ENCODE measurements at places on chromosomes 7 and 10.

DNA sequence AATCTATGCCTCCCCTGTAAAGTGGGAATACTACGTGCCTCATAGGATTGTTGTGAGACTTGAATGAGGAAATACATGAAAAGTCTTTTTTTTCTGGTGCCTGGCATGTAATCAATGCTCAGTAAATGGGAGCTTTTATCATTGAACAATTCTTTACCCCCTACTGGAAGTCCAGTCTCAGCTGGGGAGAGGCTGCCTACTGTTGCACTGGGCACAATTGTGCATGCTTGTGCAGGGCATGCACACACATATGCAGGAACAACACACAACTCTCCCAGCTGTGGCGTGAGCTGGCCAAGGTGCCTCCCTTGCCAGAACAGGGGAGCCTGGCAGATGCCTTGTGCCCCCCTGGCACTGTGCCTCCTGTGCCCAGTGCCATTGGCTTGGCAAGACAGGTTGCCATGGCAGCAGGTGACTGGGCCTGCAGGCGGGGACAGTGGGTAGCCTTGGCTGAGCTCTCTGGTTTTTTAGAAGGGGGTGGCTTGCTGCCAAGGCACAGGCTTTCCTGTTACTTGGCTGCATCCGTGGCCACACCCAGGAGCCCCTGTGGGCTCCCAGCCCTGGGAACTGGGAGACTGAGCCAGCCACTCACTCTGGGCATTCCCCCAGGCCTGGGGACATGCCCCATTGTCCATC is 16.1 kb upstream of the PALD1 start:
- DNase-seq, result no peak

GRCh38 chr7:101211501-101211900 is 5.9 kb downstream of the PLOD3 start:
- no peak for DNase-seq

GRCh38 chr7:43572516-43573049 is 10.3 kb upstream of the STK17A start:
- no peak for DNase-seq

DNA sequence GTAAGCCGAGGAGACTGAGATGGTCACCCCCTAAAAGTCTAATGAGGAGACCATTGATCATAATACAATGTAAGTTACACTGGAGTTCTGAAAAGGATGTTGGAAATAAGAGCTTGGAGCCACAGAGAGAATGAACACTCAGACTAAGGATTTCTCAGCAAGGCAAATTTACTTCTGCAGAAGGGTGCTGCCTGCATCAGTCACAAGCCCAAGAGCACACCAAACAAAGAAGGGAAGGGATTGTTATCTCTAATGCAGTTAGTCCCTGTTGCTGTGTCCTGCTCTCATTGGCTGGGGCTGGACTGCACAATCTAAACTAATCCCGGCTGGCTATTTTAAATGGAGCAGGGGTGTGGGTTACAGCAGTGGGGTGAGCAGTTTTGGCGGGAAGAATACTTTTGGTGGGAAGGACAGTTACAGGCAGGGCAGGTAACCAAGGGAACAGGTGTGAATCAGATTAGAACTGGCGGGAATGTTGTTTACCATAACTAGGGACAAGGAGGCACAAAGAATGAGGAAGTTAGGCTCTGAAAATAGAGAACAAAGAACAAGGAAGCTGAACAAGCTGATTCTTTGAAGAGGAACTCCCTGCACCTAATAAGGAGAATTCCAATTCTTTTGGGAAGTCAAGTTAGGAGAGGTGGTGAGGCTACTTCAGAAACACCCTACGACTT is 30.3 kb upstream of the TRIM24 start:
- DNase-seq, result no peak

DNA sequence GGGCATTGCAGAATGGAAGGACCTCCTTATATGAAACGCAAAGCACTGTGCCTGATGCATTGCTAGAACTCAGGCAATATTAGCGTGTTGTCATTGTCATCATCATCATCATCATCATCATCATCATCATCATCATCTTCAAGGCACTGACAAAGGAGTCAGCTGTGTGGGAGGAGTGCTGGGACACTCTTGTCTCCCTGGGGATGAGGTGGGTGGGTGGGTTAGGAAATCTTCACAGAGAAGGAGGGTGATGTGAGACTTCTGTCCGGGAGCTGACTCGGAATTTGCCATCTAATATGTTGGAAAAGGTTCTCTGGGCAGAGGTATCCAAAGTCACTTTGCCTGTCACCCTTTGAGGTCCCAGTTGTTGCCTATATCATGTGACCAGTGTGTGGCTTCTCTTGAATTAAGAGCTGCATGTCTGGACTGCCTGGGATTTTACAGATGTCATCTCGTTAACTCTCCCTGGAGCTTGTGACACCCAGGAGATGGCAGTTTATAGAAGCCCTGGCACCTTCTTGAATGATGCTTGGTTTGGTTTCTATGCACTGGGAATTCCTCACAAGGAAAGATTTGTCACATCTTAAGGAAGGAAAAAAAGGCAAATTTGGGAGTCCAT is 7.1 kb downstream of the HTRA1 start:
- no peak for DNase-seq

GRCh38 chr10:32941357-32941756 is 16.7 kb downstream of the ITGB1 start:
- no peak for DNase-seq

GRCh38 chr10:6756716-6757115 is 176.6 kb upstream of the PRKCQ start:
- no peak for DNase-seq

DNA sequence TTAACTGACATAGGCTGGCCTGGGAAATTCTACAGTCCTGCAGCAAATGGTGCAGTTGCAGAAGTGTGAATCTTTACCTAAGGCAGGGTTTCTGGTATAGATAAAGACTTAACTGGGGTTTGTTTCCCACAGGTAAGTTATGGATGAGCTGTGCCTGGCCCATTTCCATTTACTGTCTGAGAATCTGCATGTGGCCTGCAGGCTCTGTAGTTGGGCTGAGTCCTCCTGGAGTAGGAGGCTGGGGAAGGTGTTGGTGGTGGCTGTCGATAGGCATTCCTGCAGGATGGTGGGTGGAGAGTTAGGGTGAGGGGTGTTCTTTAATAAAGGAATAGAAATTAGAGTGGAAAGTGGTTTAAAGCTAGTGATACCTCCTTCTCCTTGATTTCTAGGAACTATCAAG is 193.5 kb downstream of the AUTS2 start:
- no peak for DNase-seq

DNA sequence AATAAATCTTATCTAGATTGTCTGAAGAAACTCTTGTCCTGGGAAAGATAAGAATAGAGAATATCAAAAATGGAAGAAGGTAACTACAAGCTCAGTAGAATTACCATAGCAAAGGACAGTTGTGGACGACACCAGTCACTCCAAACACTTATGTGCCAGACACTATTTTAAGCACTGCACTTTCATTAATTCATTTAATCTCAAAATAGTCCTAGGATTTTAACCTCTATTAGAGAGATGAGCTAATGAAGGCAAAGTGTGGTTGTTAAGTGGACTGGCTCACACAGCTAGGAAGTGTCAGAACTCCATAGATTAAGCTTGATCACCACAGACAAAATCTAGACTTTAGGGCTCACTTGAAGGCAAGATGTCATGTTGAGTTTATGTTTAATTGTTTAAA is 168.9 kb downstream of the CDC14C start:
- no peak for DNase-seq

GRCh38 chr10:102450124-102450373 is 1.3 kb downstream of the C10orf95 start:
- no peak for DNase-seq

GRCh38 chr7:36865019-36865418 is 140.7 kb upstream of the AOAH start:
- peak; percentile 7 for DNase-seq

DNA sequence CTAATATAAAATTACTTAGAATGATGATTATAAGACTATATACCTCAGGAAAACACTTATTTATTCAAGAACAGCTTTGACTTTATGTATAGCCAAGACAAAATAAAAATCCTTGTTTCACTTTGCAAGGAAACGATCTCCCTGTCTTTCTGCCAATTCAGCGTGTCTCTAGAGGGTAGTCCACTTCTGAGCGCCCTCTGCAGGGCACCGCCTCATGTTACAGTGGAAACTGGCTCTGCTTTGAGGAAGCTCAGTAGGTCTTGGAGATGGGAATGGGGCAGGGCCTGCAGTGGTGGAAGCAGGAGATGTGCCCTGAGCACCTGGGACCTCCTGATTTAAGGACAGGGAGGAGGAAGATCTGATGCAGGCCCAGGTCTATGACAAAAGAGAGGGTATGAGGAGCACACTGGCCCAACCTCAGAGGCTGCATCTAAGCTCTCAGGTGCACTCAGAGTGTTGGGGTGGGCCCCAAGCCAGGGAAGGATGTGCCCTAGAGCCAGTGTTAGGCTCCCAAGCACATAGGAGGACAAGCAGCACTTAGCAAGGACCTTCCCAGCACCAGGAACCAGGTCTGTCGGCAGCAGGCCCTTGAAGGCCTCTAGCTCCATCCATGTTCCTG is 481.0 kb downstream of the TNS3 start:
- no peak for DNase-seq

DNA sequence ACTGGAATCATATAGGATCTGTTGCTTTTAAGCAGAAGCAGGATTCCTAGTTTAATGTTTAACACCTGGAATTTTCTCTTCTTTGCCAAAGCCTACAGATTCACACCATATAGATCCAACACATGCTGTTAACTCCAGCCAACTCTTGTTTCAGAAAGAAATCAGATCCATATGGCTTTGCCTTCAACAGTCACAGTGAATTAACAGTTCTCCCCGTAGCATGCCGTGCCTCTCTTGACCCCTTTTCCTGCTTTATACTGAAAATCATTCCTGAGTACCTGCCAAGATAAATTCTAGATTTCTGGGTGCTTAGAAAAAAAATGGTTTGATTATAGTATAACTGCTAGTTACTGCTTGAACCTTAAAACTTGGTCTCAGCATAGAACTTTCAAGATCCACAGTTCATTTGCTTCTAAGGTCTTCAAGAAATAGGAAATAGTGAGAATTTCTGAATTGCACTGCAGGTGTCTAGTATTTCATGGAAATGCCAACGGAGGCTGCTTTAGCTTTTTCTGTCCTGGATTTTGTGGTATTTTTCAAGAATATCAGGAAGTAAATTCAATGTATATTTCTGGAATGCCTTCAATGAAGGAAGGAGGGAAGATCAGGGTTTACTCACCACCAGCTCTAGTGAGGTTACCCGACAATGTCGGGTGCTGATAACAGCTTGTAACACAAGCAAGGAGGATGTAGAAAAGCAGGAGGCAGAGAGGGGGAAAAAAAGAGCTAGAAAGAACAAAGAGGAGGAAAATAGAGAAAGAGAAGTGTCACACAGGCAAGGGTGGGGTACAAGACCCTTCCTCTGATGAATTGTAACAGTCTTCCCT is 6.6 kb downstream of the AASS start:
- DNase-seq, result no peak

DNA sequence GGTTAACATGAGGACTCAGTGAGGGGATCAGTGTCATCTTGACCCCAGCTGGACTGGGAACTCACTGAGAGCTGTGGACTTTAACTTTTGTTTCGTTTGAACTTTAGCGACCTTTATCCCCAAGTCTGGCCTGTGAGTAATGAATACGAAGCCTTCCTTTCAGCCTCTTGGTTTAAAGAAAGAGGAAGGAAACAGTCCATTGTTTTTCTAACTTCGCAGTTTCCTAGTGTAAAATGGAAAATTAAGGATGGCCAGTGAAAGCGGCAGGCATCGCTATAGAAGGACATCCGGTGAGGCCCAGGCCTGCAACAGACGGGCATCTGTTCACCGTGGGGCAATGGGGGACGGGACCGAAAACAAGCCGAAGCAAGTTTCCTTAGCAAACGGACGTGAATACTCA is 44.1 kb upstream of the ADO start:
- no peak for DNase-seq
